Left cardiac atrium (tissue), 4 donors: ENCODE measurements at places on chromosomes 2 and 18. TPM values are rescaled to one million over a fixed set of nuclear protein-coding genes. Genes with fewer than 3 reads are reported as not detected.

DNA sequence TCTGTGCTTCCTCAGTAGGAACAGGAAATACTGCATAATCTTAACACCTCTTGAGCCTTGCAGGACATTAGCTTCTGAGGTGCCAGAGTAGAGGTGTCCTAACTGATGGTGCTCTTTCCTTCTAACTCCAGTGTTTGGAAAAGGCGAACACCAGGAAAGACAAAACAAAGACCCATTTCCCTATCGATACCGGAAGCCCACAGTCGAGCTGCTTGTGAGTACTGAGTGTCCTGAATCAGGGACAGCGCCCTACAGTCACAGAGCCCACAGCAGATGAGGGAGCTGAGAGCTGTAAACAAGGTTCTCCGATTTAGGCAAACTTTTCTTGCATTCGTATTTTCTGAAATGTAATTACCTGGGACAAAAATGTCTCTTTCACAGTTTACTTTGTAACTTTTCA, 50.7 kb downstream of the SLC14A2 start:
- DNase-seq: peak; percentile 38

GRCh38 chr2:6970551-6970950, 53.3 kb downstream of the RNF144A start:
- DNase-seq: no peak

DNA sequence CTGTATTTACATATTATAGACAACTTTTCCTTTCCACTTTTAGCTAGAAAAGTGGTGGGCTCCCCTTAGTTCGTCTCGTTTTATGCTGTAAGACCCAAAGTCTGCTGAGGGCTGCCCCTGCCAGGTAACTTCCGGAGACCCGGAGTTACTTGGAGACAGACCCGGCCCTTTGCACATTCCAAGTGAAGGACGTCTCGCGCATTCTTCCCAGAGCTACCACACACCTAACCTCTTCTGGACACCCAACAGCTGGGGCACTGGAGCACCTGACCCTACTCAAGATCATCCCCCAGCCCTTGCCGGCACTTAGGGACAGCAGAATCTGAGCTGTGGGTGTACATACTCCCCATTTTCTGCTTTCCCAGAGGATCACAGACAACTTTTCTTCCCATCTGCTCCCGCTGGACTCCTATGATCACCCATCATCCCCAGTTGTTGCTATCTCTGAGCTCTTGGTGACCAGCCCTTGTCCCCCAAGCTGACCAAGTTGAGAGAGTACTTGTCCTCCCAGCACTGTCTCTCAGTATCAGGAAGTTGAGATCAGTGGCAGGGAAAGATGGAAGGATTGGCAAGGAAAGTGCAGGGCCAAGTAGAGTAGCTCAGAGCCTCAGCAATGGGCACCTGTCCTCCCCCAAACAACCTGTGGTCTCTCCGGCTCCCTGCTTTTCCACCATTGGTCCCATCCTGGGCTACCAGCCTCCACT, 8.4 kb upstream of the SATB2 start:
- DNase-seq: no peak

- DNase-seq: no peak
Observed at GRCh38 chr18:75134611-75134975, 74.3 kb downstream of the PTGR3 start.

- DNase-seq: no peak
Observed at GRCh38 chr2:149645391-149645790, 57.8 kb upstream of the MMADHC start.

DNA sequence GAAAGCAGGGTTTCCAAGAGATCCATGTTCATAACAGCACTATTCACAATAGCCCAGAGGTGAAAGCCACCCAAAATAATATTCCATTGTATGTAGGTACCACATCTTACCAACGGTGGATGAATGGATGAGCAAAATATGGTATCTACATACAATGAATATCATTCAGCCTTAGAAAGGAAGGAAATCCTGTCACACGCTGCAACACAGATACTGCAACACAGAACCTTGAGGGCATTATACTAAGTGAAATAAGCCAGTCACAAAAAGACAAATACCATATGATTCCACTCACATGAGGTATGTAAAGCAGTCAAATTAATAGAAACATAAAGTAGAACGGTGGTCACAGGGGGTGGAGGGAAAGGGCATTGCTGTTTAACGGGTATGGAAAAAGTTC, 155.7 kb downstream of the DTNB start:
- no peak for DNase-seq

DNA sequence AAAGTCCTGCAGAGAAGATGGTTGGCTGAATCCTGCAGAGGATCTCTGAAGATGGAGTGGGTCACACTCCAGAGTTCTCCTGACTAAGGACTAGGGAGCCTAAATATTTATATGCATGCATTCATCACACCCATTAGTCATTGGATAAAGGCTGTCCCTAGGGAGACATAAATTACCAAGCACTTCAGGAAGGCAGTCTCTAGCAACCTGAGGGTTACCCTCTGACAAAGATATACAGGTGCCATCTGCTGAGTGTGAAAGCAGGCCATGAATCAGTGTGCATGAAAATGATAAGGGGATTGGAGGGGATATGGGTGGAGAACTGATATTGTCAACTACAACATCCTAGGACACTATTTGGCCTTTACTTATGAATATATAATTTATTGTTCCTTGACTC, 294.8 kb upstream of the DDX18 start:
- no peak for DNase-seq

Gene DOK6
- 11.2 TPM for total RNA-seq
